SW 1271 (cell line): ENCODE measurements at places on chromosomes 16 and 17.

DNA sequence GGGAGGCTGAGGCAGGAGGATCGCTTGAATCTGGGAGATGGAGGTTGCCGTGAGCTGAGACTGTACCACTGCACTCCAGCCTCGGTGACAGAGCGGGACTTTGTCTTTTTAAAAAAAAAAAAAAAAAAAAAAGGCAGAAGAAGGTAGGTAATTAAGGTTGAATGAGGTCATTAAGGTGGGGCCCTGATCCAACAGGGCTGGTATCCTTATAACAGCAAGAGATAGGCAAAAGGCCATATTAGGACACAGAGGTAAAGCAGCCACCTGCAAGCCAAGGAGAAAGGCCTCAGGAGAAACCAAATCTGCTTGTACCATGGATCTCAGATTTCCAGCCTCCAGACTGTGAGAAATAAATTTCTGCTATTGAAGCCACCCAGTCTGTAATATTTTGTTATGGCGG, 60.3 kb downstream of the SPAG9 start:
- no peak for DNase-seq

DNA sequence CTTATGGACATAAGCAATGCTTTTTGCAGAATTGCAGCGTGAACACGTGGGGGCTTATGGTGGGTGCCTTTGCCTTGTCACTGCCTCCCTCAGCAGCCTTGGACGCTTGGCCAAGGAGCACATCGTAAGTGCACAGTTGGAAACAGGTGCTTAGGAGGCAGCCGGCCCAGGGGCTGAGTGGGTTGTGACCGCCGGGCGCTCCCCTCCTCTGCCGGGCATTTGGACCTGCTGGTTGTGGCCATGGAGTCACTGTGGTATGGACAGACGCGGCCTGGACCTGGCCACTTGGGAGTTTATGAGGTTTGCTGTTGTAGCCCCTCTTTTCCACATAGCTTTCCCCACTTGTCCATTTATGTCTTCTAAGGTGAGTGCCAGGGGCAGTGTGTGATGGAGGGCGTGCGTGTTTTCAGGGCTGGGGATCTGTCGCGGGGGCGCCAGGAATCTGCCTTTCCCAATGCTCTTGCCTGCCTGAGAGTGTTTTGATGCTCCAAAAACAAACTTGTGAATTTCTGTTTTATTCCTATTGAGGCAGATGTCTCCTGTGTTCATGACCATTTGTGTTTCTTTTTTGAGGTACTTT, 49.2 kb downstream of the PDPK1 start:
- no peak for DNase-seq

GRCh38 chr16:30565526-30565925, 6.0 kb downstream of the ZNF688 start:
- no peak for DNase-seq

- DNase-seq: no peak
Measured at GRCh38 chr17:4134721-4135120, 8.1 kb downstream of the ZZEF1 start.
